AG09309 (cell line): ENCODE measurements at places on chromosomes 4 and X.
A peak's percentile ranks its signal among the peaks of the same experiment; 100 is the strongest.

GRCh38 chrX:103704863-103705262 lies 5.8 kb upstream of the TMEM31 start:
- no peak for DNase-seq

DNA sequence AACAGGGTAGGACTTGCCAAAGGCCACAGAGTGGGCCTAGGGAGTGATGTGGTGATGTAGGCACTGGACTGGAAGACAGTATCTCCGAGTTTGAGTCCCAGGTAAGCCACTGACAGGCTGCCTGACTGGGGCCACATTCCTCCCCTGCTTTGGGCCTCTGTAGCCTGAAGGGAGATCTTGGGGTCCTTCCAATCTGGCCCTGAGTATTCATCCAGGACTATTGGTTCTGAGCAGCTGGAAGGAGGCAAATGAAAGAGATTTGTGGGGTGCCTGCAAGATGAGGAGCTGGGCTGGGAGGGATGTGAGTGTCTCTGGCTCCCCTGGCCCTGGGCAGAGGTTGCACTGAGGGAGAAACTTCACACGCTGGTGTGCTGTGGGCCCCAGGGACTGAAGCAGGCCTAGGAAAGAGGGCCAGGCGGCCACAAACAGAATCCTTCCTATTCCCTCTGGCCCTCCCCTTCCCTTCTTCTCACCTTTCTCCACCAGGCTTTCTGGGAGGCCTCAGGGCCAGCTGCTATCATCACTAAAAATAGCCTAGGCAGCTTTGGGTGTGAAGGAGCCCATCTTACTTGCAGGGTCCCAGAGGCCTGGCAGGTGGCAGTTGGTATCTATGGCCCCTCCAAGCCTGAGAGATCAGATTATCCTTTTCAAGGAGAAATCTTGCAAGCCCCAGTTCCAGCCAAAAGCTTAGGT lies 70.1 kb downstream of the PJA1 start:
- DNase-seq = no peak

- no peak for DNase-seq
These were observed 204.7 kb downstream of the BMPR1B start for GRCh38 chr4:94962484-94962883.

DNA sequence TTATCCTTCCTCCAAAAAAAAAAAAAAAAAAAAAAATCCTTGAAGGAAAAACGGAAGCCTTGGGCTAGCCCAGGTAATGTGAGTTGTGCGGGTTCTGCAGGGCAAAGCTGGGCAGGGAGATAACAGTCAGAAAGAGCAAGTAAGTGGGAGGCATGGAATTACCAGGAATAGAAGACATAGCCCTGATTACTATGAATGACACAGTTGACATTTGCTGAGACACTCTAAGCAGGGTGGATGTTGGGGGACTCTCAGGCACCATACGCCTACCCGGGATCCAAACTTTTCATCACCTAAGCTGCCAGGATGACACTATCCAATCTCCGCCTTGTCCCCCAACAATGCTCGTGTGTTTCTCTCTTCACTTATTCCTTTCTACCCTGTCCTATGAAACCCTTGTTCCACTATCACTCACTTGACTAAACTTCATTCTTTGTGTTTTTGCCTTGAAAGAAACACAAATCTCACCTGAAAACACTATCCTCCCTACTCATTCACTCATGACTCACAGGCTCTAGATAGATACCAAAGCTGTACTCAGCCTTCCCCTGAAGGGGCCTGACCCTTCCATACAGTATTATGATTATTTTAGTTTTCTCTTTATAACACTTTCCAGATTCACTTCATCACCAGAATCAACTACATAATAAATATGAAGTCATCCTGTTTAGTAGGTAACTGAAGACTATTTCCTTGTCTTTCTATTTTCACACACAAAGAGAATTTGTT lies 158.4 kb downstream of the INPP4B start:
- no peak for DNase-seq

DNA sequence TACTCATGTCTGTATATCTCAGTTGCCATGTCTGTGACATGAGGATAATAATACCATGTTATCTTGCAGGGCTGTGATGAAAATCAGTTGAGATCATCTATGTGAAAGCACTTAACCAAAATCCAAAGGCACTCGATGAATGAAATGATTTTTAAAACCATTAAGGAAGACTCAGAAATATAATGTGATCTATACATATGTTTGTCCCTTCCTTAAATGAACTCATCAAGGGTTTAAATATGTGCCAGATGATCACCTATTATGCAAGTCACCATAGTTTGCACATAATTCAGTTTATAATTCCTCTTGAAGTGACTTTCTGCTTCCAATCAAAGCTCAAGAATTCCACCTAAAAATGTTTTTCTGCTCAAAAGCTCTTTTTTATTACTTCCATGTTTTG lies at the start of gene FOXR2:
TSS of gene FOXR2 (plus strand) at position 301 of the 400 bp plus-strand sequence. CDS start 312 bp downstream, outside the sequence.
- DNase-seq = no peak

GRCh38 chr4:166252487-166253402 lies 379.7 kb downstream of the TLL1 start:
- no peak for DNase-seq

DNA sequence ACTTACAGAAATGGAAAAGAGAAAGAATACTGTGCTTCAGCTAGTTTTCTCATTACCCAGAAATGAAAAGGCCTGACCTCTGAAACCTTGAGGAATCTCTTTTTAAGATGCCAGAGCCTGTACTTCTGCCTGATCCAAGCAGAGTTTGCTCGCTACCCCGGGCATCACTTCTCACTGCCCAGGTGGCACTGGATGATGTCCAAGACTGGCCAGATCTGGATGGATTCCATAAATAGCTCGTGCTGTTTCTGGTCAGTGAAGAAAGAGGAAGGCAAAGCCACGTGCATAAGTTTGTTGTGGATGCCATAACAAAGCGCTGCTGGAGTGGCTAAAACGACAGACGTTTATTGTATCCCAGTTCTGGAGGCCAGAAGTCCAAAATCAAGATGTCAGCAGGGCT lies 133.5 kb downstream of the TBL1X start:
- DNase-seq = no peak

DNA sequence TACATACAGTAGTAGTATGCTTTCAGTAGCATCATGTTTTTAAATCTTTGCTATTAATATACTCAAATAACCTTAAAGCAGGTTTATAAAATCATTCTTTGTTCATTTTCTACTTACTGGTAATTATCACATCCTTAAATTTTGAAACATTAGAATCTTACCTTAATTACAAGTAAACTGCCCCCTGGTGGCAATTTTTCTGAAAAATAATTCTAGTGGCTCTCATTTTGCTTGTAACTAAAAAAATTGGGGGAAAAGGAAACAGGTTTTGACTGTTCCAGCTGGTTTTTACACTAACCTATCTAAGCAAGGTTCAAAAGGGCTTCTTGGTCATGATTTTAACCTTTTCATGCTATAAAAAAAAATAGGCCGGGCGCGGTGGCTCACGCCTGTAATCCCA lies 18.5 kb upstream of the DCAF4L1 start:
- no peak for DNase-seq

DNA sequence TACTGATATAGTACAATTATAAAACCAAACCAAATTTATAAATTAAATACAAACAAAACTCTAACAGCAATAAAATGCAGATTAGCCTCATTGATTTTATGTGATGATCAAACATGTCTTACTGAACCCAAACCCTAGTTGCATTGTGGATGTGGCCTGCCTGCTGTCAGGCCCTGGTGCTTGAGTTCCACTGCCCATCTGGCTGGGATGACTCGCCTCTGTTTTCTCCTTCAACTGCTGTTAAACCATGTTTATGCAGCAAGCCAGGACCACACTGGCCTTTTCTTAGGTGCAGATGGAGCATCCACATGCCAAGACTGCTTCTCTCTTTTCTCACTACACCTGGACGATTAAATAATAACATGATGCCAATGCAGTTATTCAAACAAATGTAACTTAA lies 22.6 kb downstream of the NAP1L5 start:
- DNase-seq = no peak

GRCh38 chr4:70841951-70842350 lies 2.3 kb upstream of the GRSF1 start:
- no peak for DNase-seq

DNA sequence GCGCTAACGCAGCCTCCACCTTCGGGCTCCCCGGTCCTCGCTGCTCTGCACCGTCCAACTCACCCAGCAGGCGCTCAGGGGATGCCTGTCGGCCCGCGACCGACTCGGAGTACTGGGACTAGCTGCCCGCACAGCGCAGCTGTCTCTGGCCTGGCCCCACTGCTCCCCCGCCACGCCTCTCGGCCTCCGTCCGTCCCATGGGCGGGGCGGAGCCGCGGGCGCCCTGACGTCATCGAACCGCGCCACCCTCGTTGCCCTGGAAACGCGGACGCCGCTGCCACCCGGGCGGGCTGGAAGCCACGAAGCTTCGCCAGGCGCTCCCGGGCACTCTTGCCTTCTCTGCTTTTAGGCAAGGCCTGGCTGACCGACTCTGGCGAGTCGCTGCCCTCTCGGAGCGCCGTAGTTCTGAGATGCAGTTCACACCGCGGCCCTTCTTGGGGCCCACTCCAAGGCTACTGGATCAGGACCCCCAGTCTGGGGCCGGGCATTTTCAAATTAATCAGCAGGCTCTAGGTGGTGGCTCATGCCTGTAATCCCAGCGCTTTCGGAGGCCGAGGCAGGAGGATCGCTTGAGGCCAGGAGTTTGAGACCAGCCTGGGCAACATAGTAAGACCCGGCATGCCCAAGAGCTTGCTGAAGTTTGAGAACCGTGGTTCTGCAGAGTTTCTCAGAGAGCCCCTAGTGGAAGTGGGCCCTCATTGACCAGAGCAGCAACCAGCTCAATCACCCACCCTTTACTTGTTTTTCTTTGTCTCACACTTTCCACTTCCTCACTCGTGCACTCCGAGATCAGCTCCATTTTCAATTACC lies 12.0 kb downstream of the ACOX3 start:
- DNase-seq = peak; percentile 28

GRCh38 chr4:30245140-30245539 lies 475.0 kb upstream of the PCDH7 start:
- DNase-seq = no peak

- DNase-seq = peak; percentile 20
These were observed 336.9 kb downstream of the ZNF674 start for GRCh38 chrX:46208225-46208854.

- DNase-seq = no peak
These were observed 45.0 kb upstream of the IL13RA1 start for GRCh38 chrX:118682258-118683014.

DNA sequence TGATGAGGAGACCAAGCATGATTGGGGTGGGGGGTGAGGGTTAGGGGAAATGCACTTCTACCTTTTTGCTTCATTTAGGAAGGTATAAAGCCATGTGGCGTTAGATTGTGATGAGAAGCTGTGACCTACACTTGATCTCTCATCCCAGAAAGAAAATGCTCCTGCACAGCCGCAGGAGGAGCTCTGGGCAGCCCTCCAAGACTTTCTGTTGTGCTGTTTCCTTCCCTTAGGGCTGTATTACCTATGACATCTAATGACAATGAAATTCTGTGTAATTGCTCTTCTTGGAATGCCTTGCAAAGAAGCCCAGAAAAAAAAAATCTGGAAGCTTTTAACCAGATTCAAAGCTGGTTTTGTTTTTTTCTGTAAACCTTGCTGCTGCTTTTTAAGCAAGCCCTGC lies 13.4 kb downstream of the PRPS2 start:
- no peak for DNase-seq

GRCh38 chr4:39446842-39447573 lies 11.7 kb downstream of the RPL9 start:
- DNase-seq = no peak

GRCh38 chr4:19807505-19807904 lies 444.2 kb upstream of the SLIT2 start:
- peak; percentile 50 for DNase-seq

DNA sequence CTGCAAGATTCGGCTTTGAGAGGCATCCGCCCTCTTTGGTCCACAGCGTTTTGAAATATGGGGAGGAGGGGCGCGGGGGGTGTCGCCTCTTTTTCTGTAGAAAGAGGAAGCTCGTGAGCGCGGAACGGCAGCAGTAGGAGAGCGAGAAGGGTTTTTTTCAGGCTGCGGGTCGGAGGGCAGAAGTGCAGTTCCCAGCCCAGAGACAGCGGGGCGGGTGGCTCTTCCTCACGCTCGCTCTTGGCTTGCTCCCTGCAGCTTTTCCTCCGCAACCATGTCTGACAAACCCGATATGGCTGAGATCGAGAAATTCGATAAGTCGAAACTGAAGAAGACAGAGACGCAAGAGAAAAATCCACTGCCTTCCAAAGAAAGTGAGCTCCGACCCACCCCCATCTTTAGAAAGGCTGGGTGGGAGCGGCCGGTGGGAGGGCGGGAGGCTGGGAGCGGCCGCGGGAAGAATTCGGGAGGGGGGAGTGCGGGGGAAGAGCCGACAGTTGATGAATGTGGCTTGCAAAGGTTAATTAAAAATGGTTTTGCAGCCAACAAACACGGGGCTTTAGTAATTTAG lies 1.2 kb downstream of the TMSB4X start:
- no peak for DNase-seq

DNA sequence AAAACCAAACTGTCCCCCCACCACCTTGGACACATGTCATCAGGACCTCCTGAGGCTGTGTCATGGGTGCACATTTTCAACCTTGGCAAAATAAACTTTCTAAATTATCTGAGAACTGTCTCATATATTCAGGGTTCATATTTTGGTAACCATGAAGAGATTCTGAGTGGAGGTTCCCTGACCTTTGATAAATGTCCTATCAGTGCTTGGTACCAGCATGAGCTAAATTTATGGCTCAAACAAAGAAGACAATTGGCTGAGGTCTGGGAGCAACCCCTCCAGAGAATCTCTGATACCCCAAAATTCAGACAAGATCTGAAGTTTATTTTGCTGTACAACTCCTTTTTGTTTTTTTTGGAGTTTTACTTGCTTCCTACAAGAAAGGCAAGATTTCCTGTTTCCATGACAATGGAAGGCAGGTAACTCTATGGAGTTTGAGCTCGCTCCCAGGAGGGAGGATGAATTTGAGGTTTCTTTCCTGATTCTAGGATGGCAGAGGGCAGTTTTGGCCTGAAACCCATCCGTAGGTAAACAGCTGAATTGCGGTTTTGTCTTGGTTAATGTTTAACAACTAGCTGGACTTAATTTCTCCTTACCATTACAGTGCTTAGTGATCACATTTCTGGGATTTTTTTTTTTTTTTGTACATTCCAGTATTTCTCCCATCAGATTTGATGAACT lies 14.5 kb downstream of the UGT2B15 start:
- DNase-seq = no peak

- DNase-seq = no peak
These were observed 21.1 kb downstream of the PLP1 start for GRCh38 chrX:103797691-103798090.

- no peak for DNase-seq
These were observed 345.9 kb downstream of the SLC7A11 start for GRCh38 chr4:137896221-137896737.

DNA sequence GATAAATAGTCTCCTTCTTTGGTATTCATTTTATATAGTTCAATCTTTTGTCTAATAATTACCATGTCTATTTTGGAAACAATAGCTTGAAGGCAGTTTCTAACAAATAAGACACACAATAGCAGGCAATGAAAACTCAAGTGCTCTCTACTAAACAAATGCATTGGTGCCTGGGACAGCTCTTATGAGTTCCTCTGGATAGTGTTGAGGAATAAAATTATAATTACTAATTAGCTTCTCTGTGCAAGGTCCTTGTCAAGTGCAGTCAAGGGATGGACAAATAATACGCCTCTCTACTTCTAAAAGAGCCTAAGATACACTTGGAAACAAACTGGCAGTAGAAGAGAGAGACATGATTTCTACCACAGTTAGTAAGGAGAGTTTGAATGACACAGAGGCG lies 229.0 kb upstream of the GLRA2 start:
- DNase-seq = no peak

GRCh38 chrX:47129899-47130358 lies 14.6 kb downstream of the NDUFB11 start:
- no peak for DNase-seq
